ENCODE measurements at places on chromosomes 2 and 18. TPM values are rescaled to one million over a fixed set of nuclear protein-coding genes. Genes with fewer than 3 reads are reported as not detected.
A peak's percentile ranks its signal among the peaks of the same experiment; 100 is the strongest.

Gene DSC1
- total RNA-seq = not detected

DNA sequence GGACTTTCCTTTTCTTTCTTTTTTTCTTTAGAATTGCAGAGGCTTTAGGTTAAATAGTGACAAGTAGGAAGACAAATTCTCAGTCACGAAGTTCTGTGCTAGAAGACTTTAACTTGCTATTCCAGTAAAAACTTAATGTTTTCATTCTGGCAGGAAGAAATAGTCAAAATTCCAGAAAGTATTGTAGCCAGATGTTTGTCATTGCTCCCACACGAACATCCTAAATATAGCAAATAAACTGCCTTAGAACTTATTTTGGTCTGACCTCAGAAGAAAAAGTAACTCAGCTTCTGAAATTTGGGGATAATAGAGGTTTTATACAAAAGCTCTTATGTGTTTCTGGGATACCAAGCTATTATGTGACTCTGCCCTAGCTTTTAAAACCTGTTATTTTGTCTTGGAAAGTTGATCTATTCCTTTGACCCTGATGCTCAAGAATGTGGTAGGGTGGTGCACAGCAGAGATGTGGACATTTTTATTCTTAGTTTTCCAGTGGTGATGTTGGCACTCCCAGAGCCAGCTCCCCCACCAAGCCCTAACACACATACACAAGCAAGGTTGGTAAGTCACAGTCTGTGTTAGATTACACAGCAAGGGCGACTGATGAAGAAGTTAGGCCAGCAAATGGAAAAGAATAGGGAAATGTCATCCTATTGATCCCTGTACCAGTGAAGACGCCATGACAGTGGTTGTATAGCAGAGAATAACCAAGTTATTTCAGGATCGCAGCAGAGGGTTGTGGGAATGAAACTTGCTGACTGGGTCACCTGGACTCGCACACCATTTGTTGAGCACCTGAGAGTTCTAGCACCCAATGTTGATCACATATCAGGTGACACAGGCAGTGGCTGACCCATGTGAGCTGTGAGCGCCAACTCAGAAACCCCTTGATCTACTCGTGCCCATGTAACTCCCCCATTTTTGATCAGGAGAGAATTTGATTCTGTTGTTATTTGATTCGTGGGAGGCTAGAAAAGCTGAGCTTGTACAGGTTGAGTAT lies 23.7 kb downstream of the FARP2 start:
- DNase-seq = no peak
- H3K36me3 ChIP-seq = peaks cover 17% of the 10 kb centered on the region
- H3K4me1 ChIP-seq = peaks cover 12% of the 10 kb centered on the region

Gene HOXD8
- total RNA-seq = not detected

Gene RNF181
- 100 TPM for total RNA-seq

GRCh38 chr18:67068608-67069007 lies 447.9 kb downstream of the DSEL start:
- no peak for DNase-seq
- no peaks in the 10 kb centered on the region for H3K36me3 ChIP-seq

DNA sequence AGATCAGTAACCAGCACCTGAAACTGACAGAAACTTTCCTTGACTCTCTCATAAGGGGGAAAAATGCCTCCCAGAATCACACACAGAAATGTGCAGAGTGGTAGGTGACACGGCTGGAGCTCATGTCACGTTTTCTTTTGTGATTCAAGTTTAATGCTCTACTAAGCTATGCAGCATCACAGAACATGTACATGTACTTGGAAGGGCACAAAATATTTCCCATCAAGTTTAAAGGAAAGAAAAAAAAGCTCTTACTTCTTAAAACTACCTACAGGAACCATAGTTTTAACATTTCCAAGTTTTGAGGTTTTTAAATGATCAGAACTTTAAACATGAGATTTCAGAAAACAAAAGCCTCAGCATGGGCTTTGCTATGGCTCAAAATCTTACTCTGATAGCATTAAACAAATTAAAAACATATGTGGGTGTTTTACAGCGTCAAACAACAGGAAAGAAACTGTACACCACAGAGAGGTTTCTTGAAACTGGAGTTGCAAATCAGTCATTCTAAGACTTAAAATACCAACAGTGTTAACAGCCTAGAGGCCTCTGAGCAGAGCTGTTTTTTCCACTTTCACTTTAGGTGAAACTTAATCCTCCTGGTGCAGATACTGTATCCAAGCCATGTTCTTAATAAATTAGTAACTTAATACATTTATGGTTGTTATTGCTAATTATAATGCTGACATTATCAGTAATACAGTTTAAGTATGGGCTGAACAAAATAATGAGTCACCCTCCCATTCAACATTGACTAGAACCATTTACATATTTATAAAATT lies 30.1 kb downstream of the MBP start:
- H3K4me1 ChIP-seq = peaks cover 96% of the 10 kb centered on the region
- peak overlapping the region; percentile 98 for H3K27ac ChIP-seq
- peak overlapping the region; percentile 70 for H3K4me3 ChIP-seq
- no peak for DNase-seq
- H3K36me3 ChIP-seq = peaks cover 76% of the 10 kb centered on the region

Gene CHST9
- total RNA-seq = not detected

Gene PIEZO2
- not detected for total RNA-seq

Gene PARD3B
- 0.16 TPM for total RNA-seq

Data from activated CD8-positive, alpha-beta memory T cell treated with anti-CD3 and anti-CD28 coated beads, Interleukin-2, amount 10 ng/mL, durations not matched to agents 7 days and 5 days (primary cell).